NCI-H69 (cell line): ENCODE measurements at places on chromosomes 6 and 20.

GRCh38 chr6:5936631-5937030 is 70.1 kb downstream of the NRN1 start:
- DNase-seq: no peak

- no peak for DNase-seq
Measured at GRCh38 chr20:44835661-44836221, 25.4 kb upstream of the RIMS4 start.

DNA sequence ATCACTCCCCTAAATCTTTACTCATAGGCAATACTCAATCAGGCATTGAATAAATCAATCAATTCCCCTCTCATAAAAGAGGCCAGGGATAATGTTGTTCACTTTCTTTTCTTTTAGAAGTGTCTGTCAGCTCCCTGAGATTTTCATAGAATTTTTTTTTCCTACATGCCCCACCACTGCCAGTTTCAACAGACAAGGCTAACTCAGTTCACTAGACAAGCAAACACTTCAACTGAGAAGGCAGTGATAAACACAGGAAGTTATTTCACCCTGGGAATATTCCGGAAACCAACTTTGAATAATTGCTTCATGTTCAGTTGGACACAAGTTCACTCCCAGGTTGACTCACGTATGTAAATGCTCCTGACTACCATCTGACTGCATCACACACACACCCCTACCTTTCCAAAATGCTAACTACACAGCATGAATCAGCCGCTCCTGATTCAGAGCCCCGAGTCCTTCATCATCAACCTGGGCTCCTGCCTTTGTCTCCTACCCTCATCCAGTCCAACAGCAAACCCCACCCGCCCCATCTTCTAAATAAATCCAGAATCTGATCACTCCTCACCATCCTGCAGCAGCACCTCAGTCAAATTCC is 143.9 kb downstream of the BCAS1 start:
- no peak for DNase-seq

GRCh38 chr6:36592221-36592655 is 1.9 kb upstream of the SRSF3 start:
- DNase-seq: no peak

DNA sequence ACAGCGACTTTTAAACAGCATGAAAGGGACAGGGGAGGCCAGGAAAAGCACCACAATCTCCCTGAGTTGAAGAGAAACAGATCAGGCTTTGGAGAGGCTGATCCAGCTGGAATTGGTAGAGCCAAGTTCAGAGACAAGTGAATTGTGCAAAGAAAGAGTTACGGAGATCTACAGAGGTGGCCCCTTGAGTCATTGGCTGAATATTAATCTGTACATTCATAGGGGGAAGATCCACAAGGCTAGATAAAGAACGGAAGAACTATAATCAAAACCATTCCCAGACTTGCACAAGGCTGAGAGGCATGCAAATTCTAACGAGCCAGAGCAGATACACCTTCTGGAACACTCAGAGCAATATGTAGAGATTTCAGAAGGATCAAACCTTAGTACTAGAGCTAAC is 14.2 kb upstream of the FOXQ1 start:
- DNase-seq: no peak

DNA sequence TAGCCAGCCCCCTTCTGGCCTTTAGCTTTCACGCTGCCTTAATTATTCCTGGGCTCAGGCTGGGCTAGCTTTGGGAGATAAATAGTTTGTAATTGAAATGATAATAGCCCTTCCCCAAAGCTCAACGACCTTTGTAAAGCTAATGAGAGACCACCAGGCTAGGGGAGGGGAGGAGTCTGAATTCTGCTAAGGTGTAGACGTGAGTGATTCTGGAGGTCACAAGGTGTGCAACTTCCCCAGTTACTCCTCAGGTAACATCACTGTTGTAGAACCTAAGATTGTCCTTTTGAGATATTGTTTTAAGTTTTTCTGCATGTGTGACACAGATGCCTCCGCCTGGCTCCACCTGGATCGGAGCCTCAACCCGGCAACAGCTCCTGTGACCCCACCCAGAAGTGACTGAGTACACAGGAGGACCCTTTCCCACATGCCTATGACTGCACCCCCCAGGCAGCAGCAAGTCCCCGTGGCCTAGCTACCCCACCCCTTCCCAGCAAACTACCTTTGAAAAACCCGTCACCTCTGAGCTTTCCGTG is 5.8 kb upstream of the GPR31 start:
- no peak for DNase-seq

GRCh38 chr20:11296951-11297350 is 620.7 kb upstream of the BTBD3 start:
- no peak for DNase-seq

GRCh38 chr6:71478834-71479541 is 190.4 kb downstream of the OGFRL1 start:
- DNase-seq: no peak

- no peak for DNase-seq
Measured at GRCh38 chr6:52337633-52338290, 24.2 kb upstream of the PAQR8 start.

DNA sequence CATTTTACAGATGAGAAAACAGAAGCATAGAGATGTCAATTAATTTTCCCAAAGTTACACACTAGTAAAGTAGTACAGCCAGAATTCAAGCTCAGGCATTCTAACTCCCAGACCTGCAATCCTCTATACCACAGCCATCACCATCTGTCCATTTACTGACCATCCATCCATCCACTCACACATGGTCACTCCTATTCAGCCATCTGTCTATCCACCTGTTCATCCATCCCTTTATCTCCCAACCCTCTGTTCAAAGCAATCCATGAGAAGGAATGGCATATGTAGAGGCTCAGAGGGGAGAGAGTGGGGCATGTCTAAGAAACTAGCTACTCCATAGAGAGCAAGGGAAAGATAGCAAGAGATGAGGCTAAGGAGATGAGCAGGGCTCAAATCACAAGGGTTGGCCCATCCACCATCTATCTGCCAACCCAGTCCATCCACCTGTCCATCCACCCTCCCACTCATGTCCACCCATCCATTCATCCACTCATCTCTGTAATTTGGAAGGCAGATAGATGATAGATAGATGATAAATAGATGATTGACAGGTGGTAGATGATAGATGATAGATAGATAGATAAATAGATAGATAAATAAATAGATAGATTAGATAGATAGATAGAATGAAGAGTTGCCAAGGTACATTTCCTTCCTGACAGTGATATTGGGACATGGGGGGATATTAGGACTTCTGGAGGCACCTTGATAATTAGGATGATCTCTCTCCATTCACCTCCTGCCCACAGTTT is 12.2 kb upstream of the C6orf132 start:
- DNase-seq: no peak

GRCh38 chr6:104326173-104327001 is 533.3 kb downstream of the HACE1 start:
- peak; percentile 40 for DNase-seq

- peak; percentile 0 for DNase-seq
Measured at GRCh38 chr20:56316483-56316882, 42.3 kb upstream of the FAM210B start.

- no peak for DNase-seq
Measured at GRCh38 chr6:26539071-26539615, 977 bp downstream of the HMGN4 start.

GRCh38 chr6:104713982-104714381 is 145.7 kb downstream of the HACE1 start:
- no peak for DNase-seq

- DNase-seq: no peak
Measured at GRCh38 chr6:12490351-12490903, 200.3 kb downstream of the EDN1 start.

DNA sequence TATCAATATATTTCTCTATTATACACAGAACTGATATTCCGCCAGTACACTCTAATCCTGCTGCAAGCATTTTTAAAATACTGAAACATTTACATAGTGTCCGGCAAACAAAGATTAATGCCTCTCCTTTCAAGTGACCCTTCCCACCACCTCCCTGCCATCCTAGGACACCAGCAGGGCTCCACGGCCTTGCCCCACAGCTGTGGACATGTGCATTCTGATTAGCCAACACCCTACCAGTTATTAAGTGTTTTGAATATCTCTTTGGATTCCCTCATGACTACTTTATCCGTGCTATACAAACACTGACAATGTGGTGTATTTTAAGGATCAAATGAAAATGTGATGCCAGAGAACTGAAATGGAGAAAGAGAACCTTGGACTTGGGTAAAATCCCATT is 615.1 kb downstream of the KIF16B start:
- no peak for DNase-seq

- DNase-seq: peak; percentile 32
Measured at GRCh38 chr6:27053738-27054137, 193.8 kb upstream of the PRSS16 start.

DNA sequence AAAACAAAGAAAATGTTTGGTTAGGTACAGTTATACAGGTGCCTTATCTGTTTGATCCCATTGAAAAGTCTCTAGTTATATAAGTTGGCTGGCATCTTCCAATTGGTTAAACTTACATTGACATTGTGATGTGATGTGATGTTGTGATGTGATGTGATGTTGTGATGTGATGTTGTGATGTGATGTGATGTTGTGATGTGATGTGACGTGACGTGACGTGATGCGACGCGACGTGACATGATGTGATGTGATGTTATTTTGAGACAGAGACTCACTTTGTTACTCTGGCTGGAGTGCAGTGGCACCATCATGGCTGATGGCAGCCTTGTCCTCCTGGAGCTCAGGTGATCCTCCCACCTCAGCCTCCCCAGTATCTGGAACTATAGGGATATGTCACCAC is 507.6 kb downstream of the HAO1 start:
- DNase-seq: no peak

DNA sequence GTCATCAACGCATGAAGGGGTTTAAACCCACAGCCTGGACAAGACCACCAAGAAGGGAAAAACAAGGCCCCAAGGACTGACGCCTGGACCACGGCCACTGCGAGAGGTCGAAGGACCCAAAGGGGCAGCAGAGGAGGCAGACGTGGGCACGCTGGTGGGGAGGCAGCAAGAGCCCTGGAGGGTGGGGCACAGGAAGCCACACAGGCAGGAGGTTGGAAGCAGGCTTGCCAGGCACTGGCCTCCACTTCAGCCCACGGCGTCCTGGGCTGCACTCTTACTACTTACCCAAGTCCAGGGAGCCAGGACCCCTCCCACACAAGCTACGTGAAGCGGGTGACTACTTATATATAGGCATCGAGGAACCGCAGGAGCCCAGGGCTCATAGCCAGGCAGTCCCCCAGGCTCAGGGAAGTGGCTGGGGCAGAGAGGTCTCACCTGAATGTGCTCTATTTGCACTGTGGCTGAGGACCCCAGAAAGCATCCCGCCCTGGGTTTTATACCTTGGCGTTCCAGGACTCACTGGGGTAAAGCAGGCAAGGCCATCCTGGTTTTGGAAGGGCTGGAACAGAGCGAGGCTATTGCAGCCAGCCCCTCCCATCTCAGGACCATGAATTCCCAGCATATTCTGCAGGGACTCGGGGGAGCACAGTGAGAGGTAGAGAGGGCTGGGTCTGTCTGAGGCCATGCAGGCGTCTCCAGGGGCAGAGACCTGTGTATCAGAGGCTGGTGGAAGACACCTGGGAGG is 113.8 kb upstream of the AFDN start:
- DNase-seq: no peak

DNA sequence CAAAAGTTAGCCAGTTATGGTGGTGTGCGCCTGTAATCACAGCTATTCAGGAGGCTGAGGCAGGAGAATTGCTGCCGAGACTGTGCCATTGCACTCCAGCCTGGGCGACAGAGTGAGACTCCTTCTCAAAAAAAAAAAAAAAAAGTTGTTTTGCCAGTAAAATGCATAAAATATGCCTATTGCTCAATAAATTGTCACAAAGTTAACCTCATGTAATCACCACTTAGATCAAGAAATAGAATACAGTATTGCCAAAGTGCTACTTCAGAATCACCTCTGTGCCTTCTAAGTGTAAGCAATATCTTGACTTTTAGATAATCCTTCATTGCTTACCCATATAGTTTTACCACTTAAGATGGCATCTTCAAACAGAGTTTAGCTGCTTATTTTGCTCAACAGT is 80.7 kb downstream of the TRMT11 start:
- no peak for DNase-seq
